ENCODE measurements at places on chromosomes 12 and 14.

GRCh38 chr12:106174876-106175275 is 36.1 kb upstream of the NUAK1 start:
- DNase-seq: no peak

GRCh38 chr14:44767646-44768173 is 194.0 kb downstream of the KLHL28 start:
- no peak for DNase-seq

DNA sequence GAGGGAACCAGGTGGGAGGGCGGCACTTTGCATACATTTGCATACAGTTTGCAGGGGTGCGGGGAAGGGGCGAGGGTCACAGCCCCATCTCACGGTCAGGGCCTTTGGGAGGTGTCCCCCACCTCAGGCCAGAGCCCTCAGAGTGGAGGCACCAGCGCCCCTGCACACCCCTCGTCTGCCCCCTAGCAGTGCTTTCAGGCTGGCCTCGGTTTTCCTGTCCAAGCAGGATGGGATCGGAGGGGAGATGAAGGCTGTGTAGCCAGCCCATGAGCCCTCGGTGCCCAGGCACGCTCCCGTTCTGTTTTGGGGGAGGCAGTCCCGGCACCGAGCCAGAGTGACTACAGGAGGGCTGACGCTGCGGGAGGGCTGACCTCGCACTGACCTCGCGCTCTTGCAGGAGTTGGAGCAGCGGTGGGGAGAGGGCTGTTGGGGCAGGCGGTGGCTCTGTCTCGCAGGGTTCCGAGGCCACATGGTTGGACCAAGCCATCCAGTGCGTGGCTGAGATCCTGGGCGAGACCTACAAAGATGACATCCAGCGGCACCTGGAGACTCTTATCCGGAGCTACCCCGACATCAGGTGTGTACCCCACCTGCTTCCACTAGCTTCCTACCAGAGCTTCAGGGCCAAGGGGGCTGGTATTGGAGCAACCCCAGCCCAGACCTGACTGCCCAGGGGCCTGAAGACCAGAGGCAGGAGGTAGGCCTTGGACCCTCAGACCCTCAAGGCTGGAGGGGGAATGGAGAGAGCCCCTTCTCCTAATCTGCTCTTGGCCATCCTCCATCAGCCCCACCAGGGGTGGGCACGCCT is 13.6 kb downstream of the EXOC3L4 start:
- no peak for DNase-seq

DNA sequence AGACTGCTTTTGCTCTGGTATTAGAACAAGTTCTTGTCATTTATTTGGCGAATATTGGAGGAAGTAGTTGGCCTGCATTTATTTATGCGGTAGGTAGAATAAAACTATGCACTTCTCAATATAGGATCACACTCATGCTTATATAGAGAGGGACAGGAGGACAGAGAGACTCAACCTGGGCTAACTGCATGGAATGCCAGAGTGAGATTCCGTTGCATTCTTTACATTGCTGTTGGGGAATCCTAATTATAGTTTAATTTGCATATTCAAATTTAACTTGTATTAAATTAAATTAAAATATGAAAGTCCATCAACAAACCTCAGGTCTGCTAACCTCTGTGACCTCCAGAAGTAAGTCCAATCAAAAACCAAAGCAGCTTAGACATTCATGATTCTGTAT is 26.6 kb downstream of the OR10G3 start:
- DNase-seq: no peak

GRCh38 chr12:105600911-105601545 is 270.5 kb downstream of the C12orf75 start:
- no peak for DNase-seq

- no peak for DNase-seq
Measured at GRCh38 chr12:22255097-22255496, 79.4 kb downstream of the ST8SIA1 start.

DNA sequence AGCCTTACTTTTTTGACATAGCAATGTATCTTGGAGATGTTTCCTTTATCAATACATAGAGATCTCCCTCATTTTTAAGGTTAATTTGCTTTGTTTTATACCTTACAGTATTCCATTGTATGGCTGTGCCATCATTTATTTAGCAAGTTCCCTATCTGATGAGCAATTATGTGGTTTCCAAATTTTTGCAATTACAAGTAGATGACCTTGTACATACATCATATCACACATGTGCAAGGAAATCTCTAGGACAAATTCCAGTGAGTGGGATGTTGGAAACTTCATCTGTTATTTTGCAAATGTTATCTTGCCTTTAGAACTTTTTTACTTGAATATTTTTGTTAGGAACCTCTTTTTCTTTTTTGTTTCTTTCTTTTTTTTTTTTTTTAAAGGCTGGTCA is 49.7 kb downstream of the DRAM1 start:
- no peak for DNase-seq

GRCh38 chr14:20472536-20473169 is 3.4 kb downstream of the PNP start:
- no peak for DNase-seq

DNA sequence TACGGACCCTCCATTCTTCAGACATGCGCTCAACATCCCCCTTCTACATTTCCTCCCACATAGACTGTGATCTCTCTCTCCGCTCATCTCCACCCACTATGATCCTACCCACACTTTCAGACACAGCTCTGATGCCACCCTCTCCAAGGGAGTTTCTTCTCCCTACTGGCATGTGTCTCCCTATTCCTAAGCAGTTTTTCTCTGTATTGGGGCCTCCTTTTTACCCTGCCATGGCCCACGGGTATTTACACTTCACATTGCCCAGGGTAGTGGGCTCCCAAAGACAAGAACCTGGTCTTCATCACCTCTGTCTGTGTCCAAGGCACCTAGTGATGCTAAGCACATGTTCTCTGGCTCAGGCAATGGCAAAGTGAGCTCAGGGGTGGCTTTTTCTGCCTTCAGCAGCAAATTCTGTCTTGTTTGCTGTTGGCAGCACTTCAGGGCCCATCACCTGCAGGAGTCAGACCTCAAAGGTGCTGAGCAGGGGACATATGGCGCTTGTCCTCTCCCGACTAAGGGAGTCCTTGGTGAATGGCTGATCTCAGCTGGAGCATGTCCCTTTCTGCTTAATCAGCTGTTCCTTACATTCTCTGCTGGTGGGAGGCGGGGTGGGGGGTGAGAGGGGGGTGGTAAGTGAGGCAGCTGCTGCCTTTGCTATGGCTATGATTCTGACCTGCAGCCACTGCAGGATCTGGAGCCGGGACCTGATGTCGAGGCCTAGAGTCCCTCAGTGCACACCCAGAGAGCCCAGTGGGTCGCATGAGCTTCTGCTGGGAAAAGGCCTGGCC is 256.8 kb downstream of the PCNX1 start:
- DNase-seq: no peak

- DNase-seq: no peak
Measured at GRCh38 chr14:92456215-92457015, 57.2 kb upstream of the RIN3 start.
